ENCODE measurements at places on chromosomes 6 and 20.

DNA sequence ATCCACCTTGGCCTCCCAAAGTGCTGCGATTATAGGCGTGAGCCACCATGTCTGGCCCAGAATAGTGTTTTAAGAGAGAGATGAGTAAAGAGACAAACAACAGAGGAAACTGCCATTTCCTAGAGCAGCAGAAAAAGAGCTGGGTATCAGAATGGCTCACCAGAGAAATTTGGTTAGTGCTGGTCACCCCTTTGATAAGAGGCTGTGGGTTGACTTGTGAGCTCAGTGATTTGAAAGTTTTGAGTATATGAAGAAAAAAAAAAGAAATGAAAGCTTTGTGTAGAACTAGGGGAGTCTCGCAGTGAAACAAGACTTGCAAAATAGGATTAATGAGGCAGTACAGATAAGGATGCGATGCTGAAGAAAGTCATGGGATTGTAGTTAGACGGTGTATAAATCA lies 29.6 kb downstream of the MGME1 start:
- no peak for DNase-seq

- DNase-seq: no peak
These were observed 404.6 kb downstream of the BTBD9 start for GRCh38 chr6:38234934-38235682.

- no peak for DNase-seq
These were observed 47.4 kb downstream of the GPR63 start for GRCh38 chr6:96789871-96790270.

DNA sequence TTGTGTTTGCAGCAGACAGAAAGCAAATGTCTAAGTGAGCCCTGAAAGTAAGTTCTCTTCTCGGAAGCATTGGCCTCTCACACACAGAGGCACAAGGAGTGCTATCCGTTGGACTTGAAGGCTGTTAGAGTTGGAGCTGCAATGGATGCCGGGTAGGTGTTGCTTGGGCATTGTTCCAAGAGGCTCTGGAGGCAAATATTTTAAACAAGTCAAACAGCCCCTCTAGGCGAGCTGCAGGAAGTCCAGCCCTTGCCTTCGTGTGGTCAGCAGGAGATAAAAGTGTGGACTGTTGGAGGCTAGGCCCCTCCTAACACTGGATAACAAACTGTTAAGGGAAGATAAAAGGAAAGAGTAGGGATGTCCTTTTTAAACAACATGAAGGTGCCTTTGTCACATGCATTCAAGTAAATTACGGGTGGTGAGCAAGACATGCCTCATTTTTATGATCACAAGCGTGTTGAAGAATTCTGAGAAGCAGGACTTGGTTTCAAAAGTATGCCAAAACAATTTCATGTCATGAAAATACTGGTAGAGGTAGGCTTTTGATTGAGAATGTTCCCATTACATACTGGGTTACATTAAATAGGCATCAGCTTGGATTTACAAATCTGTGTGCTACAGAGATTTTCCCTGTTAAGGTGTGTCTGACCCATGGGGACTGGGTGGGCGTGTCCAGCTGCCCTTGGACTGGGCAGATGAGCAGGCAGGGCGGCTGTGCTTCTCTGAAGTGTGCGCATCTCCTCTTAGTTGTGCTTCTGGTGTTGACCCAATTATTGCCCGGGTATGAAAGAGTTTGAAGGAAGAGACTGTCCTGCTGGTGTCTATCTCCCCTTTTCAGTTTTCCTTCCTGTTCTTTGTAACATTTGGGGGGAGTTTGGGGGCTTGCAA lies 57.5 kb downstream of the RREB1 start:
- DNase-seq: no peak

- no peak for DNase-seq
These were observed 119.7 kb upstream of the NXT1 start for GRCh38 chr20:23230766-23231385.

DNA sequence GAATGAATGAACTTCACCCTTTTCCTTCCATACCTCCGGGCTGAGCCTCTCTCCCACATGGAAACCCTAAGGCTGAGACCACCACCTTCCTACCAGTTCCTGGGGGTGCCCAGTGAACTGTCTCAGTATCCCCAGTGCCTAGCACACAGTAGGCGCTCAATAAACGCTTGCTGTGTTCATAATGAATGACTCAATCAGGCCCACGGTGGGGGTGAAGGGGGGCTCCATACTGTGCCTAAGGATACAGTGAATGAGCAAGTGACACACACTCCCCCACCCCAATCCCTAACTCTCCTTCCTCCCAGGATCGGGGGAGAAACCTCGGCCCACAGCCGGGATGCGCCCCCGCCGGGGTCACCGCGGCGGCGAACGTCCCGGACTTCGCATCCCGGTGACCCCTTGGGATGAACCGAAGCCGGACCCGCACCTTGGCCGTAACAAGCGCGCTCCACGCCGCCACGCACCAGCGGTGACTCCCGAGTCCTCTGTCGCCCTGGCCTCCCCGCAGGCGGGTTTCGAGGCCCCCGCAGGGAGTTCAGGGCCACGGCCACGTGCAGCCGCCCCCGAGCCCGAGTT lies 592 bp downstream of the KCNG1 start:
- DNase-seq: no peak

DNA sequence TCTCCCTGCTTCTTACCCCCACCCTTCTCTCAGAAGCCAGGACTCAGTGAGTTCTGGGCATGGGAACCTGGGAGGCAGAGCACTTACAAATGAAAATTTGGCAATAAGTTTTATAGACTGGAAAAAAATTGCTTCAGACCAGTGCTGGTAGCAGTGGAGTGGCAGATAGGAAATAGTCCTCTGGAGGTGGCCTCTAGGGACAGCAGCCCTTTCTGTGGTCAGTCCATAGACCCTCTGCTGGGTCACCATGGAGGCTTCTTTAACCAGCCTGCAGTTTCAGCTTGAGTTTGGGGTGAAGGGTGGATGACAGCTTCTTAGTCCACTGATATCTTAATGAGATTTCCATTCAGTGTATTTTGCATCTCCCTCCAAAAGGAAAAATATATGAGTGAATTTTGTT lies 179.1 kb downstream of the ARID1B start:
- no peak for DNase-seq

- DNase-seq: no peak
These were observed 23.2 kb upstream of the ASCC3 start for GRCh38 chr6:100904316-100904715.

DNA sequence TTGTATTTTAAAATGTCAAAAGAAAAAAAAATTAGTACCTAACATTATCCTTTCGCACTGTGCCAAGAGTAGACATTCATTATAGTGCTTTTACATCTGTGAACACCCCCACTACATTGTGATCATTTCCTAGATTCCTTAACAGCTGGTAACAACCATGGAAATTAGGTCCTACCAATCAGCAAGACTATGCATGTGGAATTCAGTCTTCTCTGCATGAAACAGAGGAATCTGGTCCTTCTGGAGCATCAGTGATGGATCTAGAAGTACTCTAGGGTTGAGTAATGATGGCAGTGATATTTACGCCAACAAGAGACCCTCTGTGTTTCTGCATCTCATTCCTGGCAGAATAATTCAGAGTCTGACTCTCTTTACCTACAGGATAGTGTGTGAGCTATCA lies 9.4 kb downstream of the OR12D1 start:
- no peak for DNase-seq

GRCh38 chr6:33425668-33426577 lies 6.1 kb downstream of the SYNGAP1 start:
- DNase-seq: peak; percentile 87

DNA sequence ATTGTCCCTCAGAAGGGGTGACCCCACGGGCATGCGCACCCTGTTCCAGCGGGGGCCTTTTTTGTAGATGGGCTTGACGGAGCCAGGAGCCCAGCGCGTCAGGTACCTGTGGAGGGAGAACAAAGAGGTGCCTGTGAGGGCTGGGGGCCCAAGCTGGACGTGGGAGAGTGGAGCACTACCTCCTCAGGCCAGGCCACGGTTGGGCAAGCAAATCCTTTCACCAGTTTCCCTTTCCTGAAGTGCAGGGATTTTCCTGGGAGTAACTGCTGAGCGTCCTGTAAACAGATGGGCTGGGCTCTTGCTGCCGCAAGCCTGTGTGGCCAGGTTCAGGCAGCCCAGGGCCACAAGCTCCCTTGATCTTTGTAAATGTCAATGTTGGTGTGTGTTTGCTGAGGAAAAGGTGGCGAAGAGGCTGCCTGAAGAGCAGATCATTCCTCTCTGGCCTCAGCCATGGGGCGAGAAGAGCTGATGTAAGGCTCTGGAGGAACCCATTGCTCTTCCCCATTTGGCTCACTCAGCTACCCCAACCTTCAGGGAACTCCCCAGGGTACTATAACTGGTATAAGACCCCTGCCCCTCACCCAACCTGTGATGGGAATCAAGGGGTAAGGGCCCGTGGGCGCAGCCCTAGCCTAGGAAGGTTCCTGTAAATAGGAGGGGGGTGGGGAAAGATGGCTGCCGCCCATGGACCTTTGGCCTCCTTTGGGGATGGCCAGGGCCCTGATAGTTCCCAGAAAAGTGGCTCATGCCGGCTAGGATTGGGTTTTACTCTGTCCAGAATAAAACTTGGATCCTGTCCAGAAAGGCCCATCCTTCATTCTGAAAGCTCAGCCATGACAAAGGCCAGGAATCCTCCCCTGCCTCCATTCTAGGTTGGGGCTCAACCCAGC lies 15.5 kb downstream of the MRPS18A start:
- no peak for DNase-seq

DNA sequence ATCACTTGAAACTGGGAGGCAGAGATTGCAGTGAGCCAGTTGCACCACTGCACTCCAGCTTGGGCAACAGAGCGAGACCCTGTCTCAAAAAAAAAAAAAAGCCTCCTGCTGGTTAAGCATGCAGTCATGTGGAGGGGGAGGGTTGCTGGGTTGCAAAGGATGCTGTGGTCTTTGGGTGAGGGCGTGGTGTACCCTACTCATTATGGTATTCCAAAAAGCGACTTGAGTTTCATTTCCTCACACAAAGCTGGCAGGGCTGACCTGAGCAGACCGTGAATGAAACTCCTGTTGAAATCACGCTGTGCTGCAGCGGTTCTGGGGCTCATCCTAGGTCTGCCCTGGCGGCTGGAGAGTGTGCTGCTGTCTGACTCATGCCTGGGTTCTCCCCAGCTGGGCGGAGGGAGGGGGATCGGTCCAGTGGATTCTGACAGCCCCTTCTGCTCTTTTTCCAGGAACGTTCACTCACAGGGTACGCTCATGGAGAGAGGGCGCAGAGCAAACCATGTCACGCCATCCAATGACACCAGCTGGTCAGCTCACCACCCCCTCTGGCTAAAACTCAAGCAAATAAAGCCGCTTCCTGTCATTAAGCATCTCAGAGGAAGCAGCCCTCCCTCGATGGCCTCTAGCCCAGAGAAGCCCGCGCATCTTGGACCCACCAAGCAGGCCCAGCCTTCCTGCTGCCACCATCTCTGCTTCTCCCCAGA lies 166.2 kb downstream of the SCML4 start:
- DNase-seq: peak; percentile 57

- DNase-seq: no peak
These were observed 4.5 kb downstream of the GJA1 start for GRCh38 chr6:121439926-121440325.

GRCh38 chr6:170091000-170091638 lies 199.8 kb downstream of the DLL1 start:
- DNase-seq: peak; percentile 14

- no peak for DNase-seq
These were observed 212.5 kb upstream of the CNR1 start for GRCh38 chr6:88378639-88379038.

GRCh38 chr6:76885861-76886301 lies 577.4 kb downstream of the HTR1B start:
- DNase-seq: no peak

- DNase-seq: no peak
These were observed 3.8 kb downstream of the IL17A start for GRCh38 chr6:52189974-52190373.

DNA sequence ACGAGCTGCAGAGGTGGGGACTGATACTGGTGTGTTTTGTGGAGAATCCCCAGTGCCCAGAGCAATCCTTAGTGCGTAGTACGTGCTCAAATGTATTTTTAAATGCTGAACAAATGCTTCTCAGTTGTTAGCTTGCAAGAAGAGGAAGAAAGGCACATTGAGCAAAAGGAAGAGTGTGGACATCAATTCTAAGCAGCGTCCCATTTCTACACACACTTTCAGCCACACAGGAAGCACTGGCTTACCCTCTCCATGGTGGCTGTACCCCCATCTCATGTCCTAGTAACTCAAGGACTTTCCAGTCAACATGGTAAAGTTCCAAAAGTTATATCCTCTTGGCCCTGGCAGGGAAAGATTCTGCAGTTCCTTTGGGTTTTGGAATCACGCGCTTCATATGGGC lies 98.8 kb upstream of the NXT1 start:
- no peak for DNase-seq

DNA sequence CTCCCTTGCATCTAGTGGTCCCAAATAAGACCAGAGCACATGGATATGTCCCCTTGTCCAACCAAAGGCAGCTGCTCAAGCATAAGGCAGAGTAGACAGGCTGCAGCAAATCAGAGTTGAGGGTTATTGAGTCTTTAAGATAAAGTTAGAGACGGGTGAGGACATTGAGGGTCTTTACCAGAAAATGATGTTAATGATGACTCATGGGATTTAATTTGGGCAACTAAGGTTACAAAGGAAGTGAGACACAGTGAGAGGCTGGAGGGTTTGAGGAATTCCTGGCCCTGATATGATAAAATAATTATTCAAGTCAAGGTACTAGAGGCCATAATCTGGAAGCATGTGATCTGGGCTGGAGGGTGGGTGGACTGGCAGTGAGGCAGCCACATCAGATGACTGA lies 133.6 kb downstream of the ALDH8A1 start:
- no peak for DNase-seq

DNA sequence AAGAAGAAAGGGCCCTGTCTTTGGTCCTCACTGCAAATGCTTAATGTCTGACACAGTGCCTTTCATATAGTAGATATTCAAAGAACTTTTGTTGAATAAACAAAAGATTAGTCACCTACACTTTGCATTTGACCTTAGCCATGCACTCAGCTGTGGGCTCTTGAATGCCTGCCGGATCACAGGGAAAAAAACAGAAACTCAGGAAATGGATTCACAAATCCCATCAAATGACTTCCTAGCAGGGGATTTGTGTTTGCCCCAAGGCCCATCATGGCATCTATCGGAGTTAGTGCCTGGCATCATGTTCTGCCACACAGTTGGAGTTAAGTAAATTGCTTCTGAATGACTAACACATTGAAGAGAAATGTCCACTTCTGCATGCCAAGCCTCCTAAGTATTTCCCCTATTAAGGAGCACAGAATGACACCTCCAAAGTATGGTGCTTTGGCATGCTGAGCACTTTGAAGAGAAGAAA lies 72.3 kb upstream of the DST start:
- DNase-seq: no peak

DNA sequence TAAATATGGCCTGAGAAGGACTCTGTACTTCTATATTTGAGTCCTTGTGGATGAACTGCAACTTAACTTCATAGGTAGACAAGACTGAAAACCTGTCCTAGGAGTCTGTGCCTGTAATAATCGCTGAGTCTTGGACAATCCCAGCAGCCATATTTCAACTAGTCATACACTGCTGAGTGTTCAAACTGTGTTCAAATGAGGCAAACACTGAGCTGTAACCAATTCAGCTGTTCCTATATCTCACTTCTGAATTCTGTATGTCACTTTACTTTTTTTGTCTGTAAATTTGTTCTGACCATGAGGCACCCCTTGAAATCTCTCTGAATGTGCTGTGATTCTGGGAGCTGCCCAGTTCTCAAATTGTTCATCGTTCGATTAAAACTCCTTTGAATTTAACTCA lies 72.4 kb downstream of the FOXF2 start:
- DNase-seq: no peak

- peak; percentile 55 for DNase-seq
These were observed 1.5 kb upstream of the HMGN4 start for GRCh38 chr6:26536571-26537159.
